CMK (cell line): ENCODE measurements at places on chromosomes 3 and 15.

DNA sequence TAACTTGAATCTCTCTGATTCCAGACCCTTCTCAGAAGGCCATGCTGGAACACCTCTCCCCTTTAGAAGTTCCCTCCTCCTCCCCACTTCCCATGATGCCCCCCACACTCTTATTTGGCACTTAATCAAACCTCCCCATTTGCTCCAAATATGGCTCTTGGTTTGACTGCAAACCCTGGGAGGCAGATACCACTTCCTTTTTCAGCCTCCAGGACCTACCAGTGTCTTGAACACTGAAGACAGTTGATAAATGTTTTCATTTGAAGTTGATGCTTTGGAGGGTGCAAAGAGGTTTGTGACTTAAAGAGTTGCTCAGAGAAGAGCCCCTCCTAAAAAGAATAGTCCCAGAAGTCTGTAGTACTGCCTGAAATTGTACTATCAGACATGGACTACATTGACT, 61.5 kb downstream of the SEMA5B start:
- no peak for DNase-seq

- DNase-seq: no peak
Measured at GRCh38 chr3:13075986-13076654, 2.9 kb upstream of the IQSEC1 start.

DNA sequence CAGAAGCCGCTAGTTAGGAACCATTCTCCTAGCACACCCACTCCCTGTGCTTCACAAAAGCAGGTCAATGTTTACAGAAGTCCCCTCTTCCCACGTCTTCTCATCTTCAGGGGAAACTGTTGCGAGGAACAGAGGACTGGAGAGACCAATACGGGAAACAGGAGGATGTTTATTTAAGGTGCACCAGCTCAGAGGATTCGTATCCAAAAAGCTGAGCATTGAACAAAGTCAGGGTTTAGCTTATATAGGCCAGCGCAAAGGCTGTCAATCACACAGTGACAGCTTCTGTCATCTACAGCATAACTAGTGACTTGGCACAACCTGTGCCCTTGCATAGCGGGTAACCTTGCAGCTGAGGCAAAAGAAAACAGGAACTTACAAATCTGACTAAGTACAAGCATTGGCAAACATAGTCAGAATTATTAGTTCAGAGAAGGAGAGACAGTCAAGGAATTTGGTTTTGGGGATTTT, 61.3 kb downstream of the ZDHHC19 start:
- DNase-seq: no peak

GRCh38 chr3:127456471-127457093, 134.0 kb downstream of the TPRA1 start:
- DNase-seq: no peak

DNA sequence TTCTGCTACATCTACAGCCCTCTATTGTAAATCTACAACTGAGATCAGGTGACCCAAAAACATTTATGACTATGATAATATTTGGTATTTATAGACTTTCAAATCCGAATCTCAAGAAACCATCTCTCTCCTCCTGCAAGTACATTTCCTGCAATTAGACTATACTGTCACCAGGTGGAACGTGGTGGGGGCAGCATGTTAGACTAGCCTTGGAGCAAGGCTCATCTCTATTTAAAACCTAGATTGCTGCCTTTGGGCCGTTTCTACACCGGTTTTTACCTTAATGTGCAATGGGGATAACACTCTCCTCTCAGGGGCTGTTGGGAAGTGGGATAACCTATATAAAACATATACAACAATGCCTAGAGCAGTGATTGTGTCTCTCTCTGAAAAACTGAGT, 3.8 kb upstream of the KATNBL1 start:
- no peak for DNase-seq

DNA sequence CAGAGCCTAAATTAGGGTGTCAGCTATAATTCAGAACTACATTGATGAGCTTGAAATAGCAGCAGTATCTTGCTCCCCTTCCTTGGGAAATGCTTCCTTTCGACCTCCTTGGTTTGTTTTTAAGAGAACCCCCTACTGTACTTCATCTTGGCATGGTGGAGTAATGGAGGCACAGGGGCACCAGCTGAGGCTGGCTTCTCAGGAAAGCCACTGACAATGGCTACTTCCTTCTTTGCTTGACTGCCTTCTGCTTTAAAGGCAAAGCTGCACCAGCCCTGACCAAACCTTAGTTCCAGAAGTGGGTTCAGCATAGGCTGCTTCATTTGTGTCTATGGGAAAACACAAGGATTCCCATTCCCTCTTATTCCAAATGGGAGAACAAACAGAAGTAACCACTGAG, 1.5 kb upstream of the FBXL22 start:
- no peak for DNase-seq
